Endothelial cell of umbilical vein (primary cell): ENCODE measurements at places on chromosomes 4 and X. TPM values are rescaled to one million over a fixed set of nuclear protein-coding genes. Genes with fewer than 3 reads are reported as not detected.
A peak's percentile ranks its signal among the peaks of the same experiment; 100 is the strongest.

DNA sequence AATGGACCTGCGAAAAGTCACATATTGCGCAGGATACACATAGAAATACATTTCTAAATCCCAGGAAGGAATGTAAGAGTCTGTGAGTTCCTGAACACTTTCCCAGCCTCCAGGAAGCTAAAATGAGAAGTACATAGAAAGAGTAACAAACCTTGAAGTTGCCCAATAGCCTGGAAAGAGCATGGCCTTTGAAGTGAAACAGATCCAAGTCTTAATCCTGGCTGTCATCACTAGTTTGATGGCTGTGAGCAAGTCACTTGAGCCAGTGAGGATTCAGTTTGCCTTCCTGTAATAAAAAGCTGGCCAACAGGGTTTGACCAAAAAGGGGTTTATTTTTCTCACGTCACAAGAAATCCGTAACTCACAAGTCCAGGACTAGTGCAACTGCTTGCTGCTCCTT, 69.8 kb downstream of the ARHGEF38 start:
- no peak overlapping the region for H3K4me3 ChIP-seq
- H3K36me3 ChIP-seq = no peaks in the 10 kb centered on the region
- no peak overlapping the region for H3K27ac ChIP-seq
- no peak for DNase-seq

DNA sequence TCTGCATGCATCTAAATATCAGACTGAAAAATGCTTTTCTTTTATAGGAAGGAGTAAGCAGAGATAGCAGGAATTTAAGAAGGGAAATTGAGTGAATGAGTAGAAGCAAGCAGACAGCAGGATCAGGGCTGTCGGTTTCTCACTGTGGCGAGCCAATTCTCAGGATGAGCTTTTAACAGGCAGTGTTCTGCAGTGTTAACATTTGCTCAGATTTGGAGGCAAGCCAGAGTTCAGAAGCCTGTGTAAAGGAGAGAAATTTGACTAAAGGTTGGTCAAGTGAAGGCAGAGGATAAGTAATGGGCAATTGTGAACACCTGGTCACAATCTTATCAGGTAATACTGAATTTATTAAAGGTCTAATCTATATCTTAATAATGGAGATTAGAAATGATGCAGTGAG, 133.3 kb upstream of the MAGEB16 start:
- no peak for DNase-seq
- no peaks in the 10 kb centered on the region for H3K4me1 ChIP-seq
- no peak overlapping the region for H3K4me3 ChIP-seq
- no peaks in the 10 kb centered on the region for H3K27me3 ChIP-seq

GRCh38 chr4:105637408-105638176, 70.9 kb downstream of the INTS12 start:
- H3K4me3 ChIP-seq = no peak overlapping the region
- H3K4me1 ChIP-seq = no peaks in the 10 kb centered on the region
- DNase-seq = peak; percentile 9
- H3K36me3 ChIP-seq = no peaks in the 10 kb centered on the region

GRCh38 chr4:55396308-55397125, 760 bp downstream of the TMEM165 start:
- peak overlapping the region; percentile 91 for H3K4me3 ChIP-seq
- H3K36me3 ChIP-seq = peaks cover 2% of the 10 kb centered on the region
- H3K27me3 ChIP-seq = no peaks in the 10 kb centered on the region
- H3K4me1 ChIP-seq = peaks cover 19% of the 10 kb centered on the region

The SPOCK3 gene
- 0.06 and 0.10 TPM in 2 replicates for polyA plus RNA-seq

DNA sequence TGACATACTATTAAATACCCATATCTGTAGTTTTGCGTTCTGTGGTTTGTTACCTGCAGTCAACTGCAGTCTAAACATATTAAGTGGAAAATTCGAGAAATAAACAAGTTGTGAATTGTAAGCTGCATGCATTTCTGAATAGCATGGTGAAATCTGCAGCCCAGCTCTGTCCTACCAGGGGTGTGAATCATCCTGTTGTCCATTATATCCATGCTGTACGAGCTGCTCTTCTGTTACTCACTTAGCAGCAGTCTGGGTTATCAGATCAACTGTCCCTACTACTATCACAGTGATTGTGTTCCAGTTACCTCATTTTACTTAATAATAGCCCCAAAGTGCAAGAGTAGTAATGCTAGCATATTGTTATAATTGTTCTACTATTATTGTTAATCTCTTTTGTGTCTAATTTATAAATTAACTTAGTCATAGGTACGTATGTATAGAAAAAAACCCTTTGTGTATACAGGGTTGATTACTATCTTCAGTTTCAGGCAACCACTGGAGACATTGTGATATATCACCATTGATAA, 173.7 kb upstream of the FAT4 start:
- H3K4me3 ChIP-seq = no peak overlapping the region
- no peaks in the 10 kb centered on the region for H3K36me3 ChIP-seq

DNA sequence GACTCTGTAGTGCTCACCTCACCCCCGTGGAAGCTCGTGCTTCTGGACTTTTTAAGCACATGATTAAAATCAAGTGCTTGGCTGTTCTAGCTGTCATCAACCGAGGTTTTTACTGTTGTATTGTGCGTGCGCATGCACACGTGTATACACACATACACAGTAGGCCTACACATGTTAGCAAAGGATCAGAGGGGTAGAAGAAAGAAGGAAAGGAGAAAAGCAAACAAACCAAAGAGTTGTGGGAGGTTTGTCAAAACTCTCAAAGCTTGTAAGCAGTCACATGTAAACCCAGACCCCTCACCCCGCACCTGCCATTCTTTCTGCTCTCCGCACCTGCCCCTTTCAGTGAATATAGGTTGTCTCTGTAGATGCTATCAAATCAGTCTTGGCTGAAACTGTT, 311.8 kb downstream of the HS3ST1 start:
- no peaks in the 10 kb centered on the region for H3K36me3 ChIP-seq
- no peaks in the 10 kb centered on the region for H3K27me3 ChIP-seq
- no peak overlapping the region for H3K4me3 ChIP-seq
- H3K27ac ChIP-seq = no peak overlapping the region

- no peaks in the 10 kb centered on the region for H3K27me3 ChIP-seq
- H3K4me3 ChIP-seq = no peak overlapping the region
- no peak for DNase-seq
- no peak overlapping the region for H3K27ac ChIP-seq
- no peaks in the 10 kb centered on the region for H3K36me3 ChIP-seq
Measured at GRCh38 chrX:19577181-19577810, 62.0 kb upstream of the MAP3K15 start.

The S100P gene
- 0.06 TPM in 1 of 2 replicates, not detected in the other for polyA plus RNA-seq

- no peaks in the 10 kb centered on the region for H3K27me3 ChIP-seq
- H3K4me1 ChIP-seq = no peaks in the 10 kb centered on the region
- H3K4me3 ChIP-seq = no peak overlapping the region
- no peak overlapping the region for H3K27ac ChIP-seq
- DNase-seq = no peak
Measured at GRCh38 chrX:148146121-148146520, 165.0 kb downstream of the FMR1NB start.
